ENCODE measurements at places on chromosomes 11 and 22. TPM values are rescaled to one million over a fixed set of nuclear protein-coding genes. Genes with fewer than 3 reads are reported as not detected.

GRCh38 chr22:45321827-45322226 lies 12.1 kb downstream of the FAM118A start:
- no peak for DNase-seq

The DHCR7 gene
- 16.7 TPM for total RNA-seq

DNA sequence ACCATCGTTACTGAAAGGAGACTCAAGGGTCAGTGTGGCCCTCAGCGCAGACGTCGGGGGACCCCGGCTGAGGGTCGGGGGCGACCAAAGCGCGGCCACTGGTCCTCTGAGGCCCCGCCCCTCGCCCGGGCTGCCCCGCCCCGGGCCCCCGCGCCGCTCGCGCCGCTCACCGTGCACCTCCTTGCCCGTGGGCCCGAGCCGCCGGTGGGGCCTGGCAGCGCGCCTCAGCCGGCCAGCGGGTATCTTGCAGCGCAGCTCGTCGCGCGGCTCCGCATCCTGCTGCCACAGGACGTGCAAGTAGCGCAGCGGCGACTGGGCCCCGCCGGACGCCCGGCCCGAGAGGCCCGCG lies 419 bp downstream of the ANKRD54 start:
- no peak for DNase-seq

DNA sequence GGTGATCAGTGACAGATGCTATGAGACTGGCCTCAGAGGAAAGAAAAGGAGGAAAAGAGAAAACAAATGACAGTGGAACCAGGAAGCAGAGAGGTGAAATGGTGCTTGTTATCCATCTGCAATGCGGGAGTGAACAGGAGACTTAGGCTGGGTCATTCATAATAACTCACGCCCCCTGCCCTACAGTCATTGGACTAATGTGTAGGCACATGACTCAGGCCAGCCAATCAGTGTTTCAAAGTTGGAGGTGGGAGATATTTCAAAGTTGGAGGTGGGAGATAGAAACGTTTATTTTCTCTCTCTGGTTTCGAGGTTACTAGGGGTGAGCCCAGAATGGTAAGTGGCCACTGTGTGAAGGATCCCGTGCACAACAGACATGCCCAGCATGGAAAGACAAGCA lies 30.3 kb downstream of the SLC22A6 start:
- no peak for DNase-seq

DNA sequence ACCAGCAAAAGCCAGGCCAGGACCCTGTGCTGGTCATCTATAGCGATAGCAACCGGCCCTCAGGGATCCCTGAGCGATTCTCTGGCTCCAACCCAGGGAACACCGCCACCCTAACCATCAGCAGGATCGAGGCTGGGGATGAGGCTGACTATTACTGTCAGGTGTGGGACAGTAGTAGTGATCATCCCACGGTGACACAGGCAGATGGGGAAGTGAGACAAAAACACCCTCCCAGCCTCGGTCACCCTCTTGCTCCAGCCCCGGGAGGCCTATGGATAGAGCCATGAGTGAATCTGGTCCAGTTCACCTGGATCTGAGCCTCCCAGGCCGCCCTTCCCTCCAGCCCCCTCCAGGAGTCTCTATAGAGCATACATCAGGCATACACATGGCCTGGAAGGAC lies 115.2 kb upstream of the IGLL5 start:
- no peak for DNase-seq

GRCh38 chr11:80096736-80097135 lies 655.9 kb upstream of the TENM4 start:
- peak; percentile 56 for DNase-seq

DNA sequence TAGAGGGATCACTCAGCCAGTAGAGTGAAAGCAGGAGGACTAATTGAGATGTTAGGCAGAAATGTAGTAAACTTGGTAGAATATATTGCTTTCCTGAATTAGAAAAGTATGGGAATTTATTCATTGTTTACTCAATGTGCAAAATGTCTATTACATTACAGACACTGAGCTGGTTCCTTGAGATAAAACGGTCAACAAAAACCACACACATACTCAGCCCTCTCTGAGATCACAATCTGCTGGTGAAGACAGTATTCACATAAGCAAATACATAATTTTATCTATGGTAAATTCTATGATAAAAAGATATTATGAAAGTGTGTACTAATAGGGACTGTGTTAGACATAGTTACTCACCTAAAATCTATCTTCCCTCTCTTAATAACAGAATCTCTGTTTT lies 833.5 kb downstream of the KCNA4 start:
- no peak for DNase-seq

The BRD1 gene
- total RNA-seq = 58.5 TPM

DNA sequence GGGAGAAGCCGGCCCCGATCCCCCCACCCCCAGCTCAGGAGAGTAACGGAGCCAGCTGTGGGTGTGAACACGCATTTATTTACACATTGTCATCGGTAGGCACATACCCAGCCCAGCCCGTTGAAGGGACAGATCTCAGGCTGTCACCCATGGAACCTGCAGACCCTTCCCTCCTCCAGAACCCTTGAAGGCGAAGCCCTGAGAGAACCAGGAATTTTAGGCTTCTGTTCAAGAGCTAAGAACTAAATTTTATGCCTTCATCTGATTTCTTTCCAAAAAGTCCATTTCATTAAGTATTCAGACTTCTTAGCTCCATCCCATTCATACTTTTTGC lies 379 bp upstream of the BRMS1 start:
- DNase-seq = no peak

The NUDT8 gene
- 8.4 TPM for total RNA-seq

GRCh38 chr11:122242731-122243130 lies 126.7 kb upstream of the BLID start:
- DNase-seq = no peak

DNA sequence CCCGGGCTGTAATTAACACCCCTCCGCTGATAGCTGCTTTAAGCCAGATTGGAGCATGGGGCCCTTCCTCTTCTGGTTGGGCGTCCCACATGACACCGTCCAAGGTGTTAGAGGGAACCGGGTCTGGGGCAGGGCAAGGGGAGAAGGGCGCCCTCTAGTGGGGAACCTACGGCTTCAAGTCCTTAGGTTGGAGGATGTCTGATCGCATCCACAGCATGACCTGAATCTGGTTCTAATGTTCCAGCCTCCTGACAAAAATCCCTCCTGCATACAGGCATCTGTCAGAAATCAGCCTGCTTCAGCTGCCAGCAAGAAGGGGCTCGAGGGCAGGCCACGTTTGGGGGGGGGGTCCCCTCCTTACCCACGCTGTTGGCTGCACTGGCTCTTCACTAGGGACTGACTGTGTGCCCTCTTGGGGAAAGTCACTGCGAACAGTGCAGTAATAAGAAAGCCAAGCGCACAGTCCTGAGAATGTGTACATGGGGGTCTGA lies 94.2 kb upstream of the TBCEL start:
- peak; percentile 46 for DNase-seq

DNA sequence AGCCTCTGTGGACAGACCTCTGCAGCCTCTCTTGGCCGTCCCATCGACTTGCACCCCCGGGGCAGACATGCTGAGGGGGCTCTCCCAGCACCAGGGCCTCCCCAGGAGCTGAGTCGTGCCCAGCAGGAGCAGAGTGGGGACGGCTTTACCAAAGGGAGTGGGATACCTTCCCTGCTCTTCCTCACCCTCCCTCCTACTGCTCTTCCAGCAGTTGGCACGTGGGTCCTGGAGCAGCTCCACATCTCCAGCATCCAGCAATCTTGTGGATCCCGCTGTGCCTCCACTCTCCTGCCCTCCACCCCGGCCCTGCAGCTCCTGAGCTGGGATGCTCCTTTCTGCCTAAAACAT lies 854.0 kb downstream of the BRD1 start:
- DNase-seq = no peak

The SLC43A3 gene
- 44.3 TPM for total RNA-seq

- DNase-seq = peak; percentile 69
Observed at GRCh38 chr11:12963792-12964536, 45.2 kb upstream of the RASSF10 start.

DNA sequence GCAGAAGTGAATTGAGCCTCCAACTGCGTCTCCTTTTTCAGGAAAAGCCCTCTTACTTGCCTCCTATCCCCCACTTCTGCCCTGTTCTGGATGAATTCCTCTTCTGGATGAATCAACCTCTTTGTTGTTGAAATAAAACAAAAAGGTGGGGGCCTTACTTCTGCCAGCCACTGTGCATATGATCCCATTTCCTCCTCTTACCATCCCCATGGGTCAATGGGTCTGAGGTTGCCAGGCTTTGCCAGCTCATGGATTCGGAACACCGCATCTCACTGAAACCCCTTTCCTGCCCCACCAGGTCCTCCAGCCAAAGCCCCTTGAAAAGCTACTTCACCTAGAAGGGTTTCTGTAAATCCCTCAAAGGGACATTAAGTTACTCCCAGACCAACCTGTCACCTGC lies 3.7 kb upstream of the CHST1 start:
- DNase-seq = no peak

The ADSL gene
- total RNA-seq = 107 TPM

The FZD4 gene
- total RNA-seq = 50.2 TPM

GRCh38 chr11:75260396-75261170 lies 20.0 kb downstream of the TPBGL start:
- DNase-seq = no peak

DNA sequence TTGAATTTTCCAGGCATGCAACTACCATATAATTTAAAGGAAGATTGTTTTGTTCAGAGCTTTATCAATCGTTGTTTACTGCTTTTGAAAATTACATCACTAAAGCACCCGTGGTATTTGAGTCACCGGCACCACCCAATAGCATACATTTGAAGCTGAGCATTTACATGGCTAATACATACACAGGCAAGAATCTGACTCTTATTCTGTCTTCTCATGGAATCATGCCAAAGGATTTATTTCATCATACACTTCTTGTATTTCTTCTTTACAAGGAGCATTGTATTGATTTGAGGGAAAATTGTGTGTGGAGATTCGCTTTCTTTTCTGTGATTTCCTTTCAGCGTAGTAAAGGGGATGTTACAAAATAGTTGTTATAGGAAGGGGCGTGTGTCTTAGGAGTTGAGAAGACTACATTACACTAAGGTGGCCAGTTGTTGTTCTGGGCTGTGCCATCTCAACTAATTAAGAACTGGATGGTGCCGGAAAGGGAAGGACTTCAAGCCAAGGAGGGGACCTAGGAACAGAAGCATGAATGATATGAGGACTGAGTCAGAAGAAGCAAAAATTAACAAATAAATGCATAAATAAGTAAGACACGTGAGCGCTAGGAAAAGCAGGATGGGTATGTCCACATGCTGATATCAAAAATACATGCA lies 12.9 kb upstream of the CD3E start:
- DNase-seq = peak; percentile 11

- DNase-seq = peak; percentile 7
Observed at GRCh38 chr11:119832202-119832935, 103.4 kb upstream of the NECTIN1 start.

GRCh38 chr22:22318723-22319465 lies 74.3 kb downstream of the VPREB1 start:
- no peak for DNase-seq

- no peak for DNase-seq
Observed at GRCh38 chr11:114188851-114189570, 107.2 kb upstream of the NNMT start.

The KREMEN1 gene
- 5.7 TPM for total RNA-seq

DNA sequence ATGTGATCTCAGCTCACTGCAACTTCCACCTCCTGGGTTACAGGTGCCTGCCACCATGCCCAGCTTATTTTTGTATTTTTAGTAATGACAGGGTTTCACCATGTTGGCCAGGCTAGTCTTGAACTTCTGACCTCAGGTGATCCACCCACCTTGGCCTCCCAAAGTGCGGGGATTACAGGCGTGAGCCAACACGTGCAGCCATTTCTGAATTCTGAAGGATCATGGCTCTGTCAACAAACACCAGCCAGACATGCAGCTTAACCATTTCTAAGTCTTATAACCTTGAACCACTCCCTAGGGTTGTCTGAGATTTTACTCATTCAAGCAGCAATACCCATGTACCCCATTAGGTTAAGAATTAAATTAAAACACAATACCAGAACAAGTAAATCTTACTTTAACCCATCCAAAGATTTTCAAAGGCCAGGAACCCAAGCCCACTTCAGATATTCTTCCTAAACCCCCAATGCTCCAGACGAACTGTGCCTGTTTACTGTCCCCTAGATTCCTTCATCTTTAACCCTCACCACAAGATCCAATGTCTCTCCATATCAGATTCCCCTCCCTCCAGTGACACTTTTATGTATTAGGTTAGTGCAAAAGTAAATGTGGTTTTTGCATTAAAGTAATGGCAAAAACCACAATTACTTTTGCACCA lies 4.0 kb downstream of the RPS13 start:
- DNase-seq = no peak
